ENCODE measurements at places on chromosomes 2 and 18.

DNA sequence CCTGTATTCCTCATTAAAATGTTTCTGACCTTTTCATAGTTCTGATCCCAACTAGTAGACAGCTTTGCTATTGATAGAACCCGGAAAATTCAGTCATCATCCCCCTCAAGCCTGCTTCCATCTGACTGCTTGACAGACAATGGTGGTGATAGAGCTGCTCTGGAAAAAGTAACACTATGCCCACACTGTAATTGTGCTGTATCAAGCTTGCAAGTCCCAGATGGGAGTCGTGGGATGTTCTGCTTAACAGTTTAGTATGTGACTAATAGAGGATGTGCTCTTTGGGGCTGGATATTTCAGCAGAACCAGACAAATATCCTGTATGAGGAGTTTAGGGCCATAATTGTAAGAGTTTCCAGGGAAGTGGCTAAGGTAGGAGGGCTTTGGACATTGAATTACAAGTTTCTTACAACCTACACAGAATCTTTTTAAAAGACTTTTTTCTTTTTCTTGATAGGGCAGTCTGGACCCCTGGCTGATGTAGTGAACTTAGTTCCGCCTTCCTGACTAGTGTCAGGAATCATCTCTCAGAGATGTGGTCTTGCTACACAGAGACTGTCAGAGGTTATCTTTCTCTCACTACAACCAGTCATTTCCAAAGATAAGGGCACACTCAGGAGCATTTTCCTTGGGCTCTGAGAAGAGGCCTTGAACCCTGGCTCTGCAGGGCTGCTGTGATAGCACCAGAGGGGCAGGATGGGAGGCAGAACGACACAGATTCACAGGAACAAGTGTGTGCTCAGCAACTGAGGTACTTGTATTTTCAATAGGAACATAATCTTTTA lies 158.0 kb upstream of the RBMS1 start:
- DNase-seq = no peak

DNA sequence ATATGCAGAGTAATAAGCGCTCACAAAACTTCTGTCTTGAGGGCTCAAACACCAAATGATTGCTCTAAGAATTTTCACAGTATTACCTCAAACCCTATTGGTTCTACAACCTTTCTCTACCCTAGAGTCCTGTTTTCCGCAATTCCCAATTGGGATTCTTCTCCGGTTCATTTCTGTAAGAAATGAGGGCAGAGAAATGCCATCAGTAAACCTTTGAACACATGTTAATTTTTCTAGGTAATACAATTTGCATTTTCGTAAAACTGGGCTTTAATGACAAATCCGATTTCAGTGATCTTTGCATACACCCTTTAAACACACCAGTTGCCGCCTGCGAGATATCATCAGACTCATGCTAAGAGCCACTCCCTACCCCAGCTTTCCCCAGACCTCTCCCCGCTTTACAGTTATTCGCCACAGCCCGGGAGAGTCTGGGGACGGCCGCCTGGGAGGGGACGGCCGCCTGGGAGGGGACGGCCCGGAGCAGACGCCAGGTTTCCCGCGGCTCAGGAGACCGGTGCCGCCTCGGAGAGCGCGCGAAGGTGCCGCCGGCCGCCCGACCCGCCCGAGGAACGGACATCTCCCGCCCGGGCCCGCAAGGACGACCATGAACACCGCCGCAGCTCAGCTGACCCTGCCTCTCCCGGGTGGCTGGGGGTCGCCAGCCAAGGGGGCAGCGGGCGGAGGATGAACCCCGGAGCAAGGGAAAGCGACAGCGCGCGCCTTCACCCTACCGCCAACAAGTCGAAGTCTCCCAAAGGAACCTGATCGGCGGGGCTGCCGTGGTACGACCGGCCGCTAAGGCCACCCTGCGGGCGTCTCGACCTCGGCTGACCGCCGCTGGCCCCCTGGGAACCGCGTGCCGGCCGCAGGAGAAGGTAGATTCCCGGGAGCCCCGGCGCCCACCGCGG lies 463 bp downstream of the SMC6 start:
- DNase-seq = no peak

GRCh38 chr2:224682134-224682533 lies 34.0 kb downstream of the CCDC195 start:
- no peak for DNase-seq

GRCh38 chr18:39230086-39230803 lies 1664.6 kb upstream of the CELF4 start:
- DNase-seq = no peak

- DNase-seq = no peak
These were observed 6.4 kb downstream of the ASPRV1 start for GRCh38 chr2:69955029-69955428.

DNA sequence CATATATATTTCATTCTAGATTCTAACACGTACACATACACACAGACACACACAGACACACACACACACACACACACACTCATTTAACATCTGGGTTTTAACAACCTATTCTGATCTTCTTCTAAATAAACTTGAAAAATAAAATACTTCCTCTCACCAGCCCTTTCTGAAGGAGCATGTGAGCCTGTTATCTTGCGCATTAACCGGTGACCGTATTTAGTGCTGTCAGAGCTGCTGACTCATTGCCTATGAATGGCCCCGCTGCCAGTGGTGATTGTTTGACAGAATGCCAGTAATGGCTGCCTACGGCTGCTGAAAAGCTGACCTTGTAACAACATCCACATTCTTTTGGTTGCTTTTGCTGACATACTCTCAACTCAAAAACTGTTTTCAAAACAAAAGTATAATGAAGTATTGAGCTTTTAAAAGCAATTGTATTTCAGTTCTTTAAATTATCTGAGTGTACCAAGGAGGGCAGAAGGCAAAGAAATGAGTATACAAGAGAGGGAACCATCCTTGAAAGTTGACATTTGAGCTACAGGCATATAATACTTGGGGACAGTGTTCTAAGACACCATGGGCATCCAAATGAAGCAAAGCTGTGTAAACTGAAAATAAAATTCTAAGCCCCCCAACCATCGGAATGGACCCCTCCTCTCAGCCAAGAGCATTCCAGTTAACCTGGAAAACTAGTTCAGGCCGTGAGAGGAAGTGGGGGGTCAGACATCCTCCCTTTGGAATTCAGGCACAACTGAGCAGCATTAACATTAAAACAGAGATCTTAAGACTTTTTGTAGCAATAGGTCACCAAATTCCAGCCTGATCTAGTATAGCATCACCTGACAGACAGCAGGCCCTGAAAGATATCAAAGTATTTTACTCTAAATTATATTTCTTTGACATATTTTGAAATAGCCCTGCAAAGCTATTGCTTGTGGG lies 50.2 kb upstream of the DTNA start:
- DNase-seq = no peak

DNA sequence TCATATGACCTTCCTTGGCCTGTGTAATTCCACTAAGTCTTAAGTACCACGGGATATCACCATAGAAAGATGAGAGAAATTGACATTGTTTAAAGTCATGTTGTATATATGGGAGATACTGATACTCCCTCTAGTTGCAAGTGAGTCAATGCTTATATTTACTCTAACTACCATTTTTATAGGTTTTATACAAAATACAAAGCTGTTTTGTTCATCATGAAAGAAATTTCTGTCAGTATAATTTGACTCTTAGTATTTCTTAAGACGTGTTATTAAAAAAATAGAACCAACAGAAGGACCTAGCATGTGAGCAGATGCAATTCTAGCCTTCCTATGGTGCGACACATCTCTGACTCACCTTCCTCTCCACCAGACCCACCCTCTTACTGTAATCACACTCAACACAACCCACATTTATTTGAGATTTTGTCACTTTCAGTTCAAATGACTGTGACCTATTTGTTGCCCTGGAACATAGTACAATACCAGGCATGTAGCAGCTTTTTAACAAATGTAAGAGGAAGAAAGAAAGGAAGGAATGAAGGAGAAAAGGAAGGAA lies 453.1 kb downstream of the CMPK2 start:
- no peak for DNase-seq

GRCh38 chr2:159445307-159445706 lies 158.8 kb upstream of the WDSUB1 start:
- no peak for DNase-seq

GRCh38 chr2:128271597-128271910 lies 47.1 kb downstream of the HS6ST1 start:
- DNase-seq = no peak
